ENCODE measurements at places on chromosomes 11 and 22. TPM values are rescaled to one million over a fixed set of nuclear protein-coding genes. Genes with fewer than 3 reads are reported as not detected.

The ALX4 gene
- total RNA-seq, result 1.9 TPM

The MOGAT2 gene
- total RNA-seq, result not detected

The RAB3IL1 gene
- total RNA-seq, result 21.1 TPM

The PGR gene
- 0.01 TPM for total RNA-seq

The FAM181B gene
- not detected for total RNA-seq

The ADM gene
- total RNA-seq, result 150 TPM
